ENCODE measurements at places on chromosomes 3 and 15. TPM values are rescaled to one million over a fixed set of nuclear protein-coding genes. Genes with fewer than 3 reads are reported as not detected.
A peak's percentile ranks its signal among the peaks of the same experiment; 100 is the strongest.

- DNase-seq, result no peak
Observed at GRCh38 chr3:161413855-161414210, 42.5 kb upstream of the SPTSSB start.

SCAP gene
- 72.8 TPM for total RNA-seq

DNA sequence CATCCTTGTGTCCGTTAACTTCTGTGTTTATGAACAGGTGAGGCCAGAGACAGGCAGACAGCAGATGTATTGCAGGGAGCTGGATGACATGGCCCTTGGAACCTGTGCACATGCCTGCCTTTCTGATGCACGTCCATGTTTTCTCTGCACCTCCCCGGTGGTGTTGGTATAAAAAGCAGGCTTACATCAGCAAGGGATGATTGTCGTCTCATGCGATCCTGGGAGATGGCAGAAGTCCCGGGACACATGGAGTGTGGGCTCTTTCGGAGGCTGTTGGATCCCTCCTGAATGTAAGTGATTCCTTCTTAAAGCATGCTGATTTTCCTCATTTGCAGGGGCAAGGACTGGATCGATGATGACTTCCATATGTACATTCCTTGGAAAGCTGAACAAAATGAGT, 134.8 kb downstream of the SNRPN start:
- DNase-seq, result peak; percentile 33

GRCh38 chr15:90648137-90649070, 68.7 kb upstream of the BLM start:
- DNase-seq, result no peak

GOLGA6L24 gene
- not detected for total RNA-seq

DNA sequence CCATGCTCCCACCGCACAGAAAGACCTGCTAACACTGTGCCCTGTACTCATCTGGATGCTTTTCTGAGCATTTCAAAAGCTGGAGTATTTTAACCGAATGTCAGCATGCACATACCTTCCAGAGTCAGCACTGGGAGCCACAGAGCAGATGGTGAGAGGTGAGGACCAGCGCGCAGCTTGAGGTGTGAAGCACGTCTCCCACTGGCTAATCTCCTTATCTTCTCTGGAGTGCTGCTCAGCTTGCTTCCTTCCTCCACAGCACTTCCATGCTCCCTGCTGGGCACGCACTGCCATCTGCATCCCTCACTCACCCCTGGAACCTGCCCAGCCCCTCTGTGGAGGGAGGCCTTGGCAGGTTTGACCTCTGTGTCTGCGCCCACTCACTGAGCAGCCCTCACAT, at the start of gene GNB5:
Gene GNB5, minus strand, starts transcription at position 186 of the 400 bp plus-strand sequence. CDS start 6,716 bp downstream, outside the sequence.
- no peak for DNase-seq

PLAAT1 gene
- 1.2 TPM for total RNA-seq

- DNase-seq, result no peak
Observed at GRCh38 chr3:18648159-18648558, 223.0 kb upstream of the SATB1 start.

NUP210 gene
- total RNA-seq, result 1.5 TPM

- no peak for DNase-seq
Observed at GRCh38 chr3:144593881-144594280, 622.3 kb downstream of the DIPK2A start.

- no peak for DNase-seq
Observed at GRCh38 chr3:190505381-190506003, 8.4 kb upstream of the IL1RAP start.

DNA sequence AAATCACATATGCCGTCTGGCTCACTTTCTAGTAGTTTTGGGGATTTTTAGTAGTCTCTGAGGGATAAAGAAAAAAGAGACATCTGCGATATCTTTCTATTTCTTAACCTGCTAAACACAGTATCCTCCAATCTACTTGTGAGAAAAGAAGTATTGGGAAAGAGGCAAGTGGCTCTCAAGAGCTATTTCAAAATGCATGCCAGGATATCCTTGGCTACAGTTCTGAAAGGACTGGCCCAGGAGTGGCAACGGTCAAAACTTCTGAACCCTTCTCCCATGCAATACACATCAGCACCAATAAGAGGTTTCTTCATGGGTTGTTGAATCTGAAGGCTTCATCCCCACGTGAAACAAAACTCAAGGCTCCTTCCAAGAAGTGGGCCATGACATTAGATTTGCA, 204.0 kb upstream of the WNT5A start:
- no peak for DNase-seq

All from mesenteric fat pad (tissue), 1 donor.